Stimulated activated CD8-positive, alpha-beta memory T cell treated with anti-CD3 and anti-CD28 coated beads, Interleukin-2, amount 100 ng/mL, for 1 hour (primary cell): ENCODE measurements at places on chromosomes 12 and 14.

DNA sequence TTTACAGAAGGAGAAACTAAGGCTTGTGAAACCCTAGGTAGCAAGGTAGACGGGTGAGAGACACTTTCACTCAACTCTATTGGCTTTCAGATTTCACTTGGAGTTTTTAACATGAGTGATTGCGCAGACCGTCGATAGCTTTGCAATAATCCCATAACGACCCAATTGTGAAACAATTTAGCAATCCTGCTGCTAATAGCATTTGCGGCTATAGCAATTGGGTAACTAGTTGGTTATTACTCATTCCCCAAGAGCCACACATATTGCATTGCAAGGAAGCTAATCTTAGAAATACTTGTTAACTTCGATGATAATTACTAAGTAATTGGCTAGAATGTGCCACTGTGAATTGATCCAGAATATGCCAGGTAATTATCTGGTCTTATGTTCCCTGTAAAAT lies 159.9 kb upstream of the NOS1 start:
- DNase-seq, result no peak

GRCh38 chr12:101792046-101792931 lies 38.5 kb downstream of the GNPTAB start:
- DNase-seq, result no peak

- no peak for DNase-seq
Measured at GRCh38 chr14:55536204-55536708, 43.8 kb upstream of the KTN1 start.

DNA sequence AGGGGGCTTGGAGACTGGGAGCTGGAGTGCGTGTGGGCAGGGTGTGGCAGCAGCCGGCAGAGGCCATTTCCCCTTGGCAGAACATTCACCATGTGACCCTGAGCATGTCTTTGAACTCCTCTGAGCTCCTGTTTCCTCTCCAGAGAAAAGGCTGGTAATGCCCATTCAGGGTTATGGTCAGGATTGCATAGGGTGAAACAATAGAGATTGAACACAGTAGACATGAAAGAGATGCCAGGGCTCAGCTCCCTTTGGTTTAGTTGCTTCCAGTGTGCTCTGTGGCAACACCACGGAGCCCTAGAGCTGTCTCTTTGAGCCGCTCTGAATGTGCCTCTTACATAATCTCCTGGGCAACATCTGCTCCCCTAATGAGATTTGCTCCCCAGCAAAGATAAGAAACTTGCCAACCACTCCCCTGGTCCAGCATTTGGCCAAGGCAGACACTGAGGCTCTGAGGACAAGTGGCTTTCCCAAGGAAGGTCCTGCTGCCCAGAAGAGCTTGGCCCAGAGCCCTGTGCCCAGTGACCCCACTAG lies 4.6 kb downstream of the IFI27 start:
- no peak for DNase-seq

- no peak for DNase-seq
Measured at GRCh38 chr14:24312736-24313507, 1.6 kb downstream of the LTB4R start.

GRCh38 chr12:54423816-54424150 lies 4.7 kb upstream of the ITGA5 start:
- DNase-seq, result no peak

GRCh38 chr14:57462551-57462950 lies 31.1 kb downstream of the CCDC198 start:
- no peak for DNase-seq

- DNase-seq, result no peak
Measured at GRCh38 chr14:100822013-100822412, 3.9 kb upstream of the MEG3 start.

GRCh38 chr12:58306266-58307000 lies 365.1 kb downstream of the ATP23 start:
- no peak for DNase-seq

DNA sequence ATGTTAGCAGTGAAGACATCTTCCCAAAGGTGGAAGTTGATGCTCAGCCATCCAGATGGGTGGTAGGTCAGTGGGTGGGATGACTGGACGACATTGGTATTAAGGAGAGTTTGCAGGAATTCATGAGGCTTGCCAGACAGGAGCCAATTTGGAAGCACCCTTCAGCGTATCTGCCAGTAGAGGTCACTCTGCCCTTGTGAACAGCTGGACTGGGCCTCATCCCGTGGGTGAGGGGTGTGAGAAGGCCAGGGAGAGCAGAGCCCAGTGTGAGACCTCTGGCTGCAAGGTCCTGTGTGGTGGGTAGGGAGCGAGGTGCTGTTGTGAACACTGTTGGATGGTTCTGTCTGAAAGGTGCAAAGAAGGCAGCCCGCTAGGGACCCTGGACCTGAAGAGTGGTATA lies 37.7 kb downstream of the SLC5A8 start:
- no peak for DNase-seq

GRCh38 chr14:96762650-96763049 lies 34.5 kb upstream of the VRK1 start:
- no peak for DNase-seq

- no peak for DNase-seq
Measured at GRCh38 chr12:64450711-64451486, 1.0 kb upstream of the TBK1 start.

GRCh38 chr14:54698501-54698900 lies 131.6 kb downstream of the SAMD4A start:
- no peak for DNase-seq

- no peak for DNase-seq
Measured at GRCh38 chr12:123141615-123142517, 9.0 kb downstream of the PITPNM2 start.

- no peak for DNase-seq
Measured at GRCh38 chr12:102970780-102971179, 13.3 kb downstream of the ASCL1 start.

GRCh38 chr14:74829251-74829650 lies 46.7 kb downstream of the PROX2 start:
- DNase-seq, result no peak

- DNase-seq, result no peak
Measured at GRCh38 chr12:132056320-132056719, 87.8 kb downstream of the DDX51 start.

DNA sequence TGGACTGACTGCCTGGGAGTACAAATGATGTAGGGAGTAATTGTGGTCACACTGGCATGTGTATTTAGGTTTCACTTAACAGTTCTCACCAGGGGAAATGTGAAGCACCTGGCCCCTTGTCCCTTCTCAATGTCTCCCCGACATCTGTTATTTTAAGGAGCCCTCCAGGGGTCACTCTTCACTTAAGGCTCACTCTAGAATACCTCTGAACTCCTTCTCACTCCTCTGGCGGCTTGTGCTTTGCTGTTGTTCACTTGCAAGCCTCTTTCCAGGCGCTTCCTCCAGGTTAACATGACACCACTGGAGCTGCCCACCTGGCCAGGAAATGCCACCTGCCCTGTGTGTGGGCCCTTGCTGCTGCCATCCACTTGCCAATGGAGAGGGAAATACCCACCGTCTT lies 56.5 kb upstream of the GZMB start:
- no peak for DNase-seq

- DNase-seq, result no peak
Measured at GRCh38 chr12:117494833-117495655, 133.6 kb upstream of the NOS1 start.

- no peak for DNase-seq
Measured at GRCh38 chr14:94925416-94926173, 155.7 kb upstream of the GSC start.

DNA sequence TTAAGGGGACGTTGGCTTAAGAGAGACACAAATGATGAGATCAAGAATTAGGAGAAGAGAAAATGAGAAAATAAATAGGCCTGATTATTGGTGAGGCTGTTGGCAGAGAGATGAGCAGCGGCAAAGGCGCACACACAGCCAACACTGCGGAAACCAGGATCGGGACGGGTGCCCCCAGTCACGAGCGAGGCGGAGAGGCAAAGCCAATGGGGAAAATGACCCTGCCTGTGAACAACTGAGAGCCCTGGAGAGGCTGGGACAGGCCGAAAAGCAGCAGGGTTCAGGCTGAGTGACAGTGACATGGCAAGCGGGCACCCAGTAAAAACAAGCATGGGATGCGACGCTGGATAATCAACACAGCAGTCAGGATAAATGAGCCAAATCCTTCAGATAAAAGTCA lies 21.0 kb downstream of the SLC15A4 start:
- DNase-seq, result no peak

- DNase-seq, result no peak
Measured at GRCh38 chr14:95707327-95707726, 6.6 kb downstream of the TCL1A start.

DNA sequence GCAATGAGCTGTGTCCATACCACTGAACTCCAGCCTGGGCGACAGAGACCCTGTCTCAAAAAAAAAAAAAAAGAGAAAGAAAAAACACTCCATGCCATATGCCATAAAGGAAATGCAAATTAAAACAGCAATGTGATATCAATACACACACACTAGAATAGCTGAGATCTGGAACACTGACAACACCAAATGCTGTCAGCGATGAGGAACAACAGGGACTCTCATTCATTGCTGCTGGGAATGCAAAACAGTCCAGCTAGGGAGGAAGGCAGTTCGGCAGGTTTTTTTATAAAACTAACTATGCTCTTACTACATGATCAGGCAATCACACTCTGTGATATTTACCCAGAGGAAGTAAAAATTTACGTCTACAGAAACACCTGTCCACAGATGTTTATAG lies 3.4 kb upstream of the ABCB9 start:
- no peak for DNase-seq

- DNase-seq, result no peak
Measured at GRCh38 chr12:72074065-72074464, 135.4 kb downstream of the TPH2 start.

- no peak for DNase-seq
Measured at GRCh38 chr14:70888681-70889175, 18.5 kb upstream of the PCNX1 start.

GRCh38 chr12:105032703-105033357 lies 46.7 kb downstream of the NOPCHAP1 start:
- no peak for DNase-seq

GRCh38 chr12:112270673-112271072 lies 111.6 kb downstream of the HECTD4 start:
- no peak for DNase-seq

DNA sequence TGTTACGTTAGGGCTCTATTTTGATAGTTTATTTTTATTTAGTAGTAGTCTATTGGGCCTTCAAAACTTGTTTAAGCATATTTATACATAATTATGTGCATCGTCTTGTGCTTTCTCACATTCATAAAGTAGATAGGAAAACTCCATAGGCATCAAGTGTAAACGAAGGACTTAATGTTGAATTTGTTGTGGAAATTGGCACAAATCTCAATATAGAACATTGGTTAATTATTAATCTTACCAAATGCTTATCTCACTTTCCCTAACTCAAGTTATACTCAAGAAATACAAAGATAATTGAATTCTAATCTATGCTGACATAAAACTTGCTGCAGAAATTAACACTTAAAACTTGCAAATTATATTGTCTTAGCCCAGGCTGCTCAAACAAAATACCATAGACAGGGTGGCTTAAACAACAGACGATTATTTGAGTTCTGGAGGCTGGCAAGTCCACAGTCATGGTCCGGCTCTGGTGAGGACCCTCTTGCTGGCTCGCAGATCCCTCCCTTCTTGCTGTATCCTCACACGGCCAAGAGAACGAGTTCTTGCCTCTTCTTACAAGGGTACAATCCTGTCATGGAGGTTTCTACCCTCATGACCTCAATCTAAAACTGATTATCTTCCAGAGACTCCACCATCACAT lies 18.8 kb downstream of the STYX start:
- DNase-seq, result no peak

GRCh38 chr14:106518054-106518943 lies 991.9 kb downstream of the TMEM121 start:
- DNase-seq, result peak; percentile 63

GRCh38 chr12:48219631-48220030 lies 16.5 kb upstream of the OR10AD1 start:
- DNase-seq, result no peak

DNA sequence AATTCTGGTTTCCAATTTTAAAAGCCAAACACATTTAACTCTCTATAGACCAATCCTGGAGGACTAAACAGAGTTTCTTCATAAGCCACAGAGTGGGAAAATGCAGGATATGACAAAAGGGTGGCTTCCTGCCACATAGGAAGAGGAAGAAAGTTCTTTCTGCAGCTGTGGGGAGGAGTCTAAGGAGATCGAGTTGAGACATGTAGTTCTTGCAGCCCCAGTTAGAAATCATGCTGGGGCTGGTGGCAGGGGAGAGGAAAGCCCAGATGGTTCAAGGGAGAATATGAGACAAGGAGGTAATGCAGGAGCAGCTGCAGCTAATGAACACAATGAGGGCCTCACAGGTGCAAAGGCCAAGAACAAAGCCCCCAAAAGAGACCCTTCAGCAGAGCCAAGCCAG lies 85.0 kb upstream of the ARID2 start:
- DNase-seq, result no peak

- no peak for DNase-seq
Measured at GRCh38 chr14:33916663-33917565, 34.0 kb downstream of the EGLN3 start.

- DNase-seq, result no peak
Measured at GRCh38 chr14:76377735-76378074, 1.8 kb downstream of the ESRRB start.

DNA sequence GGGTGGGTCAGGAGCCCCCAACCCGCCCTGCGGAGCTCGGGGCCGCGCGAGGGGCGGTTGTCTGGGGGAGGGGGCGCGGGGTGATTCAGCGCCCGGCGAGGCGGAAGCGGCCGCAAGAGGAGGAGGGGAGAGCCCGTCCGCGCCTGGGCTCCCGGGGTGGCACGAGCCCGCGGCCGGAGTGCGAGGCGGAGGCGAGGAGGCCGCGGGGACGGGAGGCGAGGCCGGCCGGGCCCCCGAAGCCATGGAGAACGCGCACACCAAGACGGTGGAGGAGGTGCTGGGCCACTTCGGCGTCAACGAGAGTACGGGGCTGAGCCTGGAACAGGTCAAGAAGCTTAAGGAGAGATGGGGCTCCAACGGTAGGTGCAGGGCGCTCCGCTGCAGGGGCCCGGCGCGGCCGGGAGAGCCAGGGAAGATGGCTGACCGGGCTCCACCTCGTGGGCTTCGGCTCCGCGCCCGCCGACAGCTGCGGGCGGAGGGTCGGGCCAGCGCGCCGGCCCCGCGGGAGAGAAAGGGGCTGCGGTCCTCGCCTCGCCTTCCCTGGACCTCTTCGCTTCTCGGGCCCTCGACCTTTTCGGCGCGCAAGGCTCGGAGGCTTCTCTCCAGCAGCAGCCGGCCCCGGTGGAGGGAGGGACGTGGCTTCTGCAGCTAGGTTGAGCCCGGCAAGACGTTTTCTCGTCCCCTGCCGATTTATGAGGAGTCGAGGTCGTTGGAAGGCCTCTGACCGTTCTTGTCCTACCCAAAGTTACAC lies 677 bp downstream of the ATP2A2 start:
- peak; percentile 8 for DNase-seq

DNA sequence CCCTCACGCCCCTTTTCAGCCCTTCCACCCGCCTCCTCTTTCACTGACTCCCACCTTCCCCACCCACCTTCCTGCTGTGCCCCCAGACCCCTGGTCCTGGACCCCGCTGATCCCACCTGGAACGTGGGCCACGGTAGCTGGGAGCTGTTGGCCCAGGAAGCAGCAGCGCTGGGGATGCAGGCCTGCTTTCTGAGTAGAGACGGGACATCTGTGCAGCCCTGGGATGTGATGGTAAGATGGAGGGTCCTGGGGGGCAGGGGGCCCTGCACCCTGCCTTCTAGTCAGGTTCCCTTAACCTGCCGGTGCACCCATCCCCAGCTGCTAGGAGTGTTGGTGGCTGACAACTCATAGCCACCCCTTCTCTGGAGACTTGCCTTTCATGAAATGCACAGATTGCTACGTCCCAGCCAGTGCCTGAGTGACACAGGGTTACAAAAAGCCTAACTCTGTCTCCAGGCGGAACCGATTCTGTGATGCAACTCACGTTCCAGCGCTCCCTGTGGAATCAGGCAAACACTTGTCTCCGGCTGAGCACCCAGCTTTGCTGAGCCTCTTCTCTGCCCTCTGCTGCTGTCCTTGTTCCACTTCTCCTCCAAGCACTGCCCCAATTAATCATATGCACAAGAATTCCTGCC lies 15.0 kb upstream of the OAS2 start:
- DNase-seq, result no peak
